ENCODE measurements at places on chromosomes 13 and 19.

DNA sequence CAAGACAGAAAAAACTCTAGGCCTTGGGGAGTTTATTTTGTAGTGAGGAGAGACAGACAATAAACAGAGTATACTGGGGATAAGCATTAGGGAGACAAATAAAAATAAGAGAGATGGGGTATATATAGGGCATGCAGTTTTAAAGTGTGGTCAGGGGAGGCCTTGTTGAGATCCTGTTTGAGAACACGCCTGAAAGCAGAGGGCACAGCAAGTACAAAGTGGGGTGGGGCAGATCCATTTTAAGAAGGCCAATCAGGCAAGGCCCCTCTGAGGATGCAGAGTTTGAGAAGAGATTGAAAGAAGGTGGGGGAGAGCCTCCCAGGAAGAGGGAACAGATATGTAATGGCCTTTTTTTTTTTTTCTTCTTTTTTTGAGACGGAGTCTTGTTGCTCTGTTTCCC, 2.1 kb downstream of the PPP2R1A start:
- DNase-seq, result no peak

GRCh38 chr13:66655847-66656454, 574.2 kb downstream of the PCDH9 start:
- no peak for DNase-seq

DNA sequence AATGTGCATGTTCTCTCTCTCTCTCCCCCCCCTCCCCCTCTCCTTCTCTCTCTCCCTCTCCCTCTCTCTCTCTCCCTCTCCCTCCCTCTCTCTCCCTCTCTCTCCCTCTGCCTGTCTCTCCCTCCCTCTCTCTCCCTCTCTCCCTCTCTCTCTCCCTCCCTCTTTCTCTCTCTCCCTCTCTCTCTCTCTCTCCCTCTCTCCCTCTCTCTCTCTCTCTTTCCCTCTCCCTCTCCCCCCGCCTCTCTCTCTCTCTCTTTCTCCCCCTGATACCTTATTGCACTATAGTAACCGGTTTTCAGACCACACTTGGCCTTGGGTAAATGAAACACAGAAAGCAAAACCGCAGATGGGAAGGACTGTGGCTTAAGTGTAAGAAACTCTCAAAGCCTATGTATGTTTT, 34.7 kb upstream of the SPACA7 start:
- no peak for DNase-seq

DNA sequence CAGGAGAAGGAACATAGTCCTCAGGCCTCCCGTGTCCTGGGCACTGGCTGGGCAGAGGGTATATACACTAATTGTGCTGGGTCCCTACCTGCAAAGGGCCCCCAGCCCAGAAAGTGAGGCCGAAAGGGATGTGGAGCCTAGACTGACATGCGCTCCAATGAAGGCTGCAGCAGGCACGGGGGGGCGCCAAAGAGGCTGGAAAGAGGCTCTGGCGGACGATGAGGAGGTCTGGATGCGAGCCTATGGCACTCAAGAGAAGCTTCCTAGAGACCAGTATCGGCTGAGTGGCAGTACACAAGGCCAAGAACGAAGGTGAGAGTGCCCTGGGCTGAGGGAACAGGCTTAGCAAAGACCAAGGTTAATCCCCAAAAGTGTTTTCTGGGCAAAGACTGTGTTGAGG, 16.6 kb downstream of the VRK3 start:
- peak; percentile 21 for DNase-seq

GRCh38 chr13:50991579-50992521, 82.3 kb downstream of the RNASEH2B start:
- DNase-seq, result peak; percentile 92

DNA sequence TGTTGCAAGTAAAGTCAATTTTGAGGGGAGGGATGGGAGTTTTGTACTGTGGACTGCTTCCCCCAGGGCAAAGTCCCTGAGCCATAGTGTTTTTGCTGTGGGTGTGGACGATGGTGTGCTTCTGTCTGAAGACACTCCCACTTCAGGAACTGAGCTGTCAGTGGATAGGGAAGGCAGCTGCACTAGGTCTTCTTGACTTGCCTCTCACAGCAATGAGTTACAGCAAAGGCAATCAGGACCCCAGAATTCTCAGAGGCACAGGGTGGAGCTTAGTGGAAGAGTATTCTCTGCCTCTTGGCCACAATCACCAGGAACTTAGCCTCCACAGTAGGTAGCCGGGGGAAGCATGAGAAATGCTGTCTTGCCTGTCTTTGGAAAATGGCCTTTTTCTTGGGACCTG, 1416.6 kb upstream of the MIR17HG start:
- DNase-seq, result no peak

- DNase-seq, result peak; percentile 43
These were observed at the start of gene ARHGEF7 for GRCh38 chr13:111115061-111115964. ARHGEF7 (plus strand) TSS chr13:111115310; CDS start chr13:111115527, 217 bp downstream.

DNA sequence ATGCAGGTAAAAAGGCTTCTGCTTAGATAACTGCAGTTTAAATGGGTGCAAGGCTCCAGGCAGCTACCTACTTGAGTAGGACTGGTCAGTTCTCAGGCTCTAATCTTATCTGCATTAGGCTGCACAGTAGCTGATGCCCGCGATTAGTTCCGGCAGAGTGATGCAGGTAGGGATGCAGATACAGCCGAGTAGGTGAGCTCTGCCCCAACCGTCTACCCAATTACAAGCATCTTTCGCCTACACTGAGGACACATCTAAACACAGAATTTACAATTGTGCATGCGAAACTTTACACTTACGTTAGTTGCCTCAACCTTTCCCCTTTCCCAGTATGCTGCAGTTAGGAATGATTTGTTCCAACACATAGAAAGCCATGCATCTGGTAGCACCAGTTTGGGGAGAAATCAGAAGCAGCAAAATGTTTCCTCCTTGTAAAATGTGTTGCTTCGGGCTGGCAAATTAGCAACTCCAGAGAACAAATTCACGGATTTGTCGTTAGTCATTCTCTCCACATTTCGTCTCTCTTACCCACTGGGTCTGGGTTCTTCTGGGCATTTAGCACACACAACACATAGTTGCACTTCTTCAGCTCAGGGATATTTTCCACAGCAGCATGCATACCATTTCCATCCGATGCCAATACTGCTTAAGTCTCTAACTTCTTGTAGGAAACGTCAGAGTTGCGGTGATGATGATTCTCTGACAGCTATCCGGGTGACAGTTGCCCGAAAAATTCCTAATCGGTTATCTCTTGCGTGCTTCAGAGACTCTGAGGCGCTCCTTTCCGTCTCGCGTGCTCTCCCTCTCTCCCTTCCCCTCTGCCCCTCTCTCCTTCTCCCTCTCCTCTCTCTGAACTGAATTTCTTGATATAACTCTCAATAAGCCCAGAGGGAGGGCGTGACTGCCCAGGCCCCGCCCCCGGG, at the start of gene PCDH9:
Gene PCDH9, minus strand, starts transcription at position 856 of the 923 bp plus-strand sequence. CDS start 1,896 bp downstream, outside the sequence.
- DNase-seq, result no peak

- no peak for DNase-seq
These were observed 967 bp downstream of the REXO1 start for GRCh38 chr19:1847348-1847683.

DNA sequence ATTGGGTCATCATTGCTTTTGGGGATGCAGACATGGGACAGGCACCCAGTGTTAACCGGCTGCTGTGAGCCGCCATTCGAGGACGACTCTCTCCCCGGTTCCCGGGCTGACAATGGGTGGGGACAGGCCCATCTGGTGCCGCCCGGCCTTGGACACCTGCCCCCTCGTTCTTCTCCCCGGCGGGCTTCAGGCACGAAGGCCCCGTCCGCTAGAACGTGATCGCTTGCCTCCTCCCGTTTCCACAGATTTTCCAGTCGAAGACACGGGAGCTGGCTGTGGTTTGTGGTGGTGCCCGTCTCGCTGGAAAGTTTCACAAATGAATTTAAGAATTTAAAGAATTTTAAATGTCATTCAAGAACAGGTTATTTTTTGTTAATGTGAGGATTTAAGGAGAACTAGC, 2.0 kb downstream of the PALM start:
- no peak for DNase-seq

DNA sequence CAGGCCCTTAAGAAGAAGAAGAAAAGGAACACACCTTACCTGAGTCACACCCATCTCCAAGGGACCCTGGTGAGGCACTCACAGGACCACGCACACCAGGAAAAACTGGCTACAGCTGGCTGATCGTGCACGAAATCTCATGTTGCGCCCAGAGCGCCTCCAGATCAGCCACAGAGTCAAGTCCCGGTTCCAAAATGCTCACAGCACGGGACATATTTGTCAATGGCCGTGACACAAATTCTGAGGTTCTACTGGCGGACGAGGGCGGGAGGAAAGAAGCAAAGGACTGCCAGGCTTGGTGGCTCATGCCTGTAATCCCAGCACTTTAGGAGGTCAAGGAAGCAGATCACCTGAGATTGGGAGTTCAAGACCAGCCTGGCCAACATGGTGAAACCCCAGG, 21.5 kb downstream of the SH3GL1 start:
- DNase-seq, result no peak

DNA sequence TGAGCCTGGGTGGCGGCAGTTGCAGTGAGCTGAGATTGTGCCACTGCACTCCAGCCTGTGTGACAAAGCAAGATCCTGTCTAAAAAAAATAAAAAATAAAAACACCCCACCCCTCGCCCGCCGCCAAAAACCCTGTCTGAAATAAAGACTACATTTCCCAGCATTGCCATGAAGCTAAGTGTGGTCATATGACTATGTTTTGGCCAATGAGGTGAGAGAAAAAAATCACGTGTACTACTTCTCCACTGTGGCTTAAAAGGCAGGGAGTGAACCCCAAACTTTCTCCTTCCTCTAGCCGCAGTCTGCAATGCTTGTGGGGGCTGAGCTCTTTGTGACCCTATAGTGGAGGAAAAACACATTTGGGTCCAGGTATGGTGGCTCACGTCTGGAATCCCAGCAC, 54.9 kb downstream of the COLGALT1 start:
- DNase-seq, result peak; percentile 75

DNA sequence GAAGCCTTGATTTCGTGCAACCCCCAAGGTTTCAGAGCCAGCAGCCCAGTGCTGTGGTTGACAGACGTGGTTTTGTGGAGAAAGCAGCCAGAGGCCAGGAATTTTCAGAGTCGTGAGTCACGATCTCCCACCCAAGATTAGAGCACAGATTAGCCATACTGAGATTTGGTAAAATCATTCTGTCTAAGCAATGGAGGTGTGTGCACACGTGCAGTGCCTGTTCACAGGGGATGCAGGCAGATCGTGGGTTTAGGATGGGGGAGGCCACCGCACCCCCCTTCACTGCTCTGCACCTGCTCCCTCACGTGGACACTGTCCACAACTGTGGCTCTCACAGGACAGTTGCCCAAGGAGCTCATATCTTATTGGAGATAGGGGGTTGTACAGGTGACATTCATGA, 46.6 kb upstream of the GPR183 start:
- no peak for DNase-seq

- DNase-seq, result peak; percentile 90
These were observed 4.9 kb upstream of the SMIM17 start for GRCh38 chr19:56637976-56638555.

DNA sequence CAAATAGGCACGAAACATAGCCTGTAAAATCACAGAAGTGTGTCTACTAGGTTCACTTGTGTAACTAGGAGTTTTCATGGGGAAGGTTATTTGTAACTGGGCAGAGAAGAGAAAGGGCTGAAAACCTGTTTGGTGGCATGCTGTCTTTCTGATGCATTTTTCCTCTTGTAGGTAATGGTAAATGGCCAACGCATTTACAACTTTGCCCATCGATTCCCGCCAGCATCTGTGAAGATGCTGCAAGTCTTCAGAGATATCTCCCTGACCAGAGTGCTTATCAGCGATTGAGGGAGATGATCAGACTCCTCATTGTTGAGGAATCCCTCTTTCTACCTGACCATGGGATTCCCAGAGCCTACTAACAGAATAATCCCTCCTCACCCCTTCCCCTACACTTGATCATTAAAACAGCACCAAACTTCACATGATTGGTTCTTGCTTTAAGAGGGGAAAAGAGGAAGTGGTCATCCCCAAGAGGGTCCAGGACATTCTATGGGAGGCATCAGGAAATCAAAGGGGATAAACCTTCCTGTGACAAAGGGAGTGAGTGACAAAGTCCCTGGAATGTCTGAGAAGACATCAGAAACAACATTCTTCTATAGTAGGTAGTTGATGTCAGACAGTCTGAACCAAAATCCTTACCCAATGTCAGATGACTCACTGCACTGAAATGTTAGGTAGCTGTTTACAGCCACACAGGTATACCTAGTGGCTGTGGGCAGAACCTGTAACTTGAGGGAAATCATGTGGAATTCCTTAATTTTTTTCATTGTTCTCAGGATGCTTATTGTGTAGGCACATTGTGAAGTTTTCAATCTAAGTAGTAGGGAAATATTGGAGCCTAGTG, 5.0 kb downstream of the LGALS14 start:
- DNase-seq, result no peak

DNA sequence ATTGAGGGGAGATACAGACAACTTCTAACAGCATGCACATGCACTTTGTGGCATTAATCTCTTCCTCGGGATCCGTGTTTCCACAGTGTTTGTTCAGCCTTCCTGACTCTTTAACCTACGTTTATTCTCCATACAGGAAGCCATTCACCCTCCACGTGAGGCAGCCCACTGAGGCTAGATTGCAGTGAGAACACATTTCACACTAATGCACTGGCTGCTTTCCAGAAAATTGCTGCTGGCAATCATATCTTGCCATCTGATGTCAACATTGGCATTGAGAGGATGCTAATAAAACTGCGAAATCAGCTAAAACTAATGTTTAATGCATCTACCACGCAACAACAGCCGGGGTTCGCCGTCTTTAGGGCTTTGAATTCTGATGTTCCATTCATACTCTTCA, 30.0 kb downstream of the DCLK1 start:
- DNase-seq, result no peak

DNA sequence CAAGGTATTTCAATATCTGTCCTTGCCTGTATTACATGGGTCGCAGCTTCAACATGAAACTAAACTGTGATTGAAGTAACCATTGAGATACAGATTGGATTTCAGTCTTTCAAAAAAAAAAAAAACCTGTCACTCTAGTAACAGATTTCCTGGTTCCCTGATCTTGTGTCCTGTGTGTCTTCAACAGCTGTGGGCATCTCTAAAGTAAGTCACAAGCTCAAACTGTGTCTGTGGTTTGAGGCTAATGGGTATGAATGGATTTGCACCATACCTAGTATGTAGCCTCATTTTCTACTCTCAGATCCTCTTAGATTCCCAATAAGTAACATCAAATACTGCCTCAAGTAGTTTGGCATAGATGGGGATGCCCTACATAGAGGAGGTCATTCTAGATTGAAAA, 300.1 kb downstream of the COG6 start:
- DNase-seq, result no peak

GRCh38 chr13:94345374-94346195, 133.9 kb downstream of the DCT start:
- DNase-seq, result peak; percentile 43

- DNase-seq, result peak; percentile 2
These were observed 1589.1 kb upstream of the SPRY2 start for GRCh38 chr13:81929988-81930387.

GRCh38 chr13:84029396-84029795, 147.1 kb upstream of the SLITRK1 start:
- no peak for DNase-seq

GRCh38 chr13:29730253-29730652, 120.2 kb downstream of the UBL3 start:
- peak; percentile 10 for DNase-seq

GRCh38 chr13:44605721-44606120, 29.6 kb upstream of the TSC22D1 start:
- no peak for DNase-seq

GRCh38 chr19:18759995-18760426, 31.1 kb downstream of the COMP start:
- no peak for DNase-seq
